ENCODE measurements at places on chromosomes 2 and 18.

DNA sequence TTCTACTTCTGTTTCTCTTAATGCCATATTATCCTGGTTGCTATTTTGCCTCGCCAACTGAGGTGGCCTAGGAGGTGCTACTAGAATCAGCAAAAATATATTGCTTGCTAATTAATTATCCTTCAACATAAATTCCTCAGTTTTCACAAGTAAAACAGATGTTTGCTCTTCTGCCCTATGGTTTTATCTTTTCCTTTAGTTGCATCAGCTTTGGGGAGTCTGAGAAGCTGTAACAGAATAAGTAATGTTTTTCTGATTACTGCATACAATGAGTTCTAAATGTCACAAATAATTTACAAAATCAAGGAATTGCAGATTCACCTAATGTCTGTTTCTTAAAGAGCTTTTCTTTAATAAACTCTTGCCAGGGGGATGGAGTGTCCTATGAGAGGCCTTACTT is 36.7 kb downstream of the GULP1 start:
- DNase-seq: no peak

DNA sequence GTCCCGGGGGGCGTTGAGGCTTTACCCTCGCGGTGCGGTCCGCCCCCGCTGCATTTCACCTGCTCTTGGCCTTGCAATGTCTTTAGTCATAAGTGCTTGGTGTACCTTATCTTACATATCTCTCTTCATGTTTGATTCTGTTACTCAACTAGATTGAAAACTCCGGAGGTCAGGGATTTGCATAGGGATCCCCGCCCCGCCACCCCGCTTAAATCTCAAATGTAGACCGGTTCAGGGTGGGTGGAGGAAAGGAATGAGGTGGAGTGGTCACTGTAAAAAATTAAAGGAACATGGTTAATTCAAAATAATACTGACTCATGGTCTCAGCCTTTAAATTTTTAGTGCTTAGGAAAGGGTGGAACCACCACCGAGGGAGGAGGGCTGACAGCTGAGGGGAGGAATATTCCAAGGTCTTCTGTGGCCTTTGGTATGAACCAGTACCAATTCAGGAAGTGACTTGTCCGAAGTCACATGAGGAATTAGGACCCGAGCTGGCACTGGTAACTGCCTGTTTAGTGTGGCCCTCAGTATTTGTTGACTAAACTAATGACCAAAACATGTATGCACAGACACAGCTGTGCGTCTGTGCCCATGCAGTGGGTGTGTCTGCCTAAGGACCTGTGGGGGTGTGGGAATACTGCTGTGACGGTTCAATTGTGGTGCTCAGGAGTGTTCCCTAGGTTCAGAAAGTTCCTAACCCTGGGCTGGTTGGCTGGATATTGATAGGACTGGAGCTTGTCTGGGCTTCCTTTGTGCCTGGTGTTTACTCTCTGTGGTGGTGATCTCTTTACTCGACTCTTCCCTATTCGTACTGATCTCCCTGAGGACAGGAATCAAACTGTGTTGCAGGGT is 1.0 kb downstream of the PLEKHB2 start:
- peak; percentile 63 for DNase-seq

DNA sequence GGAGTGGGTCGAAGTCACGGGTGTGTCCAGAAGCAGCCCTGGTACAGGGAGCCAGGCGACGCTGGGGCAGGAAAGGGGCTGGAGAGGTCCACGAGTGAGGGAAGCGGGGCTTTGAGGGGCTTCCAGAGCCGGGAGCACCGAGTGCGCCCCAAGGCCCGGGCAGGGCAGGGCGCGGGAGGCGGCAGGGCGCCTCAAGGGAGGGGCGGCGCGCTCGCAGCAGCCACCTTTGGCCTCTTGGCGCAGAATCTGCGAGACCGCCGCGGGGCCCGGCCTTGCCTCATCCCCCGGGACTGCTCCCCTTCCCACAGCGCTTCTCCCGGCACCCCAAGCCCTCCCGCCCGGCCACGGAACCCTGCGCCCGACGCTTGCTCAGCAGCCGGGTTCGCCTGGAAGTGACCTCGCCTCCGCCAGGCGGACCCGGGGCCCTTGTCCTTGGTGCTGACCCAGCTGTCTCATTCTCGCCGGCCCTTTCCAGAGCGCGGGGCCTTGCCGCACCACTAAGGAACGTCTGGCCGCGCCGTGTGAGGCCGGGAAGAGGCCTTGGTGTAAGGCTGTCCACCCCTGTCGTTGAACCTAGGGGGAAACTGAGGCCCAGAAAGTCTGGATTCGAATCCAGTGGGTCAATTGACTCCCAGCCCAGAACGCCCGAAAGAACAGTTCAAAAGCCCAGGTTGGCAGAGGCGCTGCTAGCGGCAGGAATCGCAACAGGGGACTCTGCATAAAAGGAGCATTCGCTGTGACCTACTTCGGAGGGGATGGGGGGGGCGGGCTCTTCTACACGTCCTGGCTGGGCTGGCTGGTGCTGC is 584 bp upstream of the DNER start:
- peak; percentile 39 for DNase-seq

DNA sequence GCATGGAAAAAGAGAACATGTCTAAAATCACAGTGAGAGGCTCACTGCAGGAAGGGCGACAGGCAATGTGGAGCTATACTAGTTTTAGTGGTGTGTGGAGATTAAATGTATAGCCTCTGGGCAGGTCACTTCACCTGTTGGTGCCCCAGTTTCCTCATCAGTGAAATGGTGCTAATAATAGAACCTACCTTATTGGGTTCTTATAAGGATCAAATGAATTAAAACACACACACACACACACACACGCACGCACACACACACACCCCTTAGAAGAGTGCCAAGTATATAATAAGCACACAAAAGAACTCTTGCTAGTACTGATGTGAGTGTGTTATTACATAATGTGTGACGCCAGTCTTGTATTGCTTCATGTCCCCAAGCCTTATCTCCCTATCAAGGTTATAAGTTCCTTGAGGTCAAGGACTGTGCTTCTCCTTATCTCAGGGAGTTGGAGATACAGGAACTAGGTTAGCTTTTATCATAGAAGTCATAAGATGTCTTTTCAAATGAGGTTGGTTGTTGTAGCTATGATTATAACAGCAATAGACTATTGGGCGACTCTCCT is 98.0 kb upstream of the CXCR4 start:
- DNase-seq: no peak

DNA sequence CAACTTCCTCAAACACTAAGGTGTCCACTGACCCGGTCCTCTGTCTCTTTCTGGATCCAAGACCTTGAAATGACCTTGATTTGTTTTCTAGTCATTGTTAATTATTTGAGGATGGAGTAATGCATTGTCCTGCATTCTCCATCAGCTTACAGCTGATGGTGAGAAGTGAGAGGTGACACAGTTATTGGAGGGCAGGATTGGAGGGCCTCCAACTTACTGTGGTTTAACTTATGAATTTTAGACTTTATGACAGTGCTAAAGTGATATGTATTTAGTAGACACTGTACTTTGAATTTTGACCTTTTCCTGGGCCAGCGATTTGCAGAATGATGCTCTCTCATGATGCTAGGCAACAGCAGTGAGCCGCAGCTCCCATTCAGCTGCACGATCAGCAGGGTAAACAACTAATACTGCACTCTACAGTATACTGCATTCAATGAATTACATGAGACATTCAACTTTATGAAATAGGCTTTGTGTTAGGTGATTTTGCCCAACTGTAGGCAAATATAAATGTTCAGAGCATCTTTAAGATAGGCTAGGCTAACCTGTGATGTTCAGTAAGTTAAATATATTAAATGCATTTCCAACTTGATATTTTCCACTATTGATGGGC is 200.0 kb upstream of the MEX3C start:
- DNase-seq: no peak

DNA sequence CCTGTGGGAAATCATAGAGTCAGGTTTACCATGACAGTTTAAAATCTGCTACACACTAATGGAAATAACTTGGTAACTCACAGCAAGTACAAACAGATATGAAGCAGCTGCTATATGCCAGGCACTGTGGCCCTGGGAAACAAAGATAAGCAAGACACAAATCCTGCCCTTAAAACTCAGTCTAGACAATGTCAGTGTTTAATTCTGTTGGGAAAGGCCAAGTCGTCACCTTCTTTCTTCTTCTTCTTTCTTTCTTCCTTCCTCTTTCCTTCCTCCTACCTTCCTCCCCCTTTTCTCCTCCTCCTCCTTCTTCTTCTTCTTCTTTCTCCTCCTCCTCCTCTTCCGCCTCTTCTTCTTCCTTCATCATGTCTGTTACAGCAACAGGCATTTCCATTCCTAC is 26.8 kb downstream of the PLEK start:
- DNase-seq: no peak

DNA sequence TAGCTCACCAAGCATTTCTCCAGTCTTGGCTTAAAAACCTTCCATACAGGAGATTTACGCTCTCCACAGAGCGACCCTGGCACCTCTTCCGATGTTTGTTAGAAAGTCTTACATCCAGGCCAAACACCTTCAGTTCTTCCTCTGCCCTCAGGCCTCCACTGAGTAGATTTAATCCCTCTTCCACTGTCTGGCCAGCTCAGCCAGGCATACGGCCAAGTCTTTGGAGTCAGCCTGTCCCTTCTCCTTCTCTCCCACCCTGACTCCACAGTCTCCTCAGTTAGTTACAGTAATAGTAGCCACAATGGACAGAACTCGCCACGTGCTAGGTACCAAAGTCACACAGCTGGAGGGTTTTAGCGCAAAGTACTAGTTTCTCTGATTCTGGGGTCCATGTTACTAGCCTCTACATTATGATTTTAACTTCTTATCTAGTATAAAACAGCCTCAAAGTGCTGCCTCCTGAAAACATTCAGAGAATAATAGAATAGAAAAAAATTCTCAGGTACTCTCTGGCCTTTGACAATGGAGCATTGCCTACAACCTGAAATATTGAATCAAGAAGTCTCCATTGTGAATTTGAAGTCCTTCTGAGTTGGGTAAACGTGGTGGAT is 39.5 kb downstream of the THNSL2 start:
- DNase-seq: no peak

GRCh38 chr2:171711351-171711750 is 24.1 kb downstream of the DYNC1I2 start:
- DNase-seq: no peak

- DNase-seq: no peak
These were observed 11.3 kb upstream of the SPATA3 start for GRCh38 chr2:230984393-230985220.

DNA sequence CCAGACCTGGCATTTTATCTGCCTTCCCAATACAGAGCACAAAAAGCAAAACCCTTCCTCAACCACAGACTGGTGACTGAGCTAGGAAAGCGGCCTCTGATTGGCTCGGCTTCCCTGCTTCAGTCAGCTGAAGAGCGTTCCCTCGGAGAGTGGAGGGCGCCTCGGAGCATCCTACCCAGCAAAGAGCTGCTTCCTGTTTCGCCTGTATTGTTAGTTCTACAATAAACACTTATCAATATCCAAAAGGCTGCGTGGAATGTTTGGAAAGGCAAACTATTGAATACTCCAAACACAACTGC is 125.0 kb downstream of the CACNB4 start:
- no peak for DNase-seq

All from transverse colon (tissue), 4 donors.